ENCODE measurements at places on chromosomes 1 and 21.
A peak's percentile ranks its signal among the peaks of the same experiment; 100 is the strongest.

DNA sequence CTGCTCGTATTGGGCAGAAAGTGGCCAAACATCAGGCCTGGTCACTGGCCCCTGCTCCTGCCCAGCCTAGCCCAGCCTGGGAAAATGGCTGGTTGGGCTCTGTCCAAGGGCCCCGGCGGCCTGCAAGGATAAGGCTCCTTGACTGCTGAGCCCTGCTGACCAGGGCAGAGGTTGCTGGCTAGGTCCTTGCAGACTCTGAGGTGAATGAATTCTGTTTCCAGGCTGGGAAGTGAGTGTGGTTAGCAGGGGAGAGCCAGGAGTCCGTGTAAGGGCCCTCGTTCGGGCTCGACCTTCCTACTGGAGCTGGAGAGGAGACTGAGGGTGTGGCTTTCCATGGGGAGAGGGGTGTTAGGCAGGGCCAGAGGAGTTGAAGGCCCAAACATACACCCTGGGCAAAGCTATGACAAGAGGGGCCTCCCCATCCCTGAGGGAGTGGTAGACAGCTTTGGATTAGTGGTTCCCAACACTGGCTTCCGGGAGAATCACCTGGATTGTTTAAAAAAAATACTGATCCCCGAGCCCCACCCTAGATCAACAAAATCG is 20.6 kb downstream of the CSF1 start:
- peak; percentile 52 for DNase-seq

DNA sequence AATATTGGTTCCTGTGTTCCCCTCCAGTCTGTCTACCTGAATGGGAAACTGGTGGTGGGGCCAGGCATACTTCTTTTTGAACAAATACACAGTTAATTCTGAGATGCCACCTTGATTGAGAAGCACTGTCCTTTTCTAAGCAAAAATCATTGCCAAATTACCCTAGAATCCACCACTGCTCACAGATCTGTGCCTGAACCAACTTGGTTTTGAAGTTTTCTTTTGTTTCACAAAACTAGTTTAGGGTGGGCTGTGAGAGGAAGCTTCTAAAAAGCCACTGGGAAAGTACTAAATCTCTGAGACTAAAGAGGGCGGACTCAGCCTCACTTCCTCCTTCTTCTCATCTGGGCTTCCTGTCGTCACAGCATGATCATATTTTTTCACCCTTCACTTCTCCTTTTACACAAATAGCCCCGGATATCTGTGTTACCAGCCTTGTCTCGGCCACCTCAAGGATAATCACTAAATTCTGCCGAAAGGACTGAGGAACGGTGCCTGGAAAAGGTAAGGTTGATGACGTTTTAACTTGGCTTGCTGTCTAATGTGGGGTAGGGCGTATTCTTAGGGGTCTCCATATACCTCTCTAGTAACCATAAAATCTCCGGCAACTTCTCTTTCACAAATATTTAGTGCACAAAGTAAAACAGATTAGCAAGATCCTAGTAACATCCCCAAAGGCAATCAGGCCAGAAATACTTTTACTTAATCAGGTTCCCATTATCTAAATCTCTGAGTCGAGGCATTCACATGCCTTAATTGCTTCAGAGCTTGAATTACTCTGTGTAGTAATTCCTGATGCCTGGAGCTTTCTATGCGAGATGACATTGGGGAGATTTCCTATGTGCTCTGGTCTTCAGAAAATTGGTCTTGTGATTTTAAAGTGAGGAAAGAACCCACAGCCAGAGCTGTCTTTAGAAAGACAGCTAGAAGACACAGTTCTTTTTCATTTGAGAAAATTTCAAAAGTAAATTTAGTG is at the start of gene CD53:
CD53 (plus strand) TSS at position 404 of the 976 bp plus-strand sequence. CDS start 18,261 bp downstream, outside the sequence.
- no peak for DNase-seq

GRCh38 chr1:243731301-243731891 is 118.6 kb downstream of the AKT3 start:
- DNase-seq: no peak

DNA sequence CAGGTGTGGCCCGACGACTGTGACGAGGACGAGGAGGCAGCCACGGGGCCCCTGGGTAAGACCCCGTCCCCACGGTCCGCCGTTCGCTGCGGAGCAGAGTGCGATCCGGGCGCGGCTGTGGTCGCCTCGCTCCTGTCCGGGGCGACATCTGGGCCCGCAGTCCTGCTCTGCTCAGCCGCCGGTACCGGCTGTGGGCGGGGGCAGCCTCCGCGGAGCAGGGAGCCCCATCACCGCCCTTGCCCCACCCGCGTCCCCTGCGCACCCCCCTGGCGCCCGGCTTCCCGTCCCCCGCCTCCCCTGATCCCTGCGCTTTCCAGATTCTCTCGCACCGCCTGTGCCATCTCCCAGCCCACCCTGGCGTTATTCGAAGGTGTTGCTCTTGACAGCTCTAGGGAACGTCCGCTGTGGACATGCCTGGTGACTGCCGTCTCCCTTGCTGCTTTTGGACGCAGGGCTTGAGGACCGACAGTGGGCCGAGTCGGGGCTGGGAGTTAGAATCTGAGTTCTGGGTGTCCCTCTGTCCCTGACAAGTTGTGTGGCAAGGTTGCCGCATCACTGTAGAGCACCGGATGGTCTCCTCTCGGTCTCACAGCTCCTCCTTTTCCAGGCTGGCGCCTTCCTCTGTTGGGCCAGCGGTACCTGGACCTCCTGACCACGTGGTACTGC is 596 bp downstream of the TOR3A start:
- no peak for DNase-seq

DNA sequence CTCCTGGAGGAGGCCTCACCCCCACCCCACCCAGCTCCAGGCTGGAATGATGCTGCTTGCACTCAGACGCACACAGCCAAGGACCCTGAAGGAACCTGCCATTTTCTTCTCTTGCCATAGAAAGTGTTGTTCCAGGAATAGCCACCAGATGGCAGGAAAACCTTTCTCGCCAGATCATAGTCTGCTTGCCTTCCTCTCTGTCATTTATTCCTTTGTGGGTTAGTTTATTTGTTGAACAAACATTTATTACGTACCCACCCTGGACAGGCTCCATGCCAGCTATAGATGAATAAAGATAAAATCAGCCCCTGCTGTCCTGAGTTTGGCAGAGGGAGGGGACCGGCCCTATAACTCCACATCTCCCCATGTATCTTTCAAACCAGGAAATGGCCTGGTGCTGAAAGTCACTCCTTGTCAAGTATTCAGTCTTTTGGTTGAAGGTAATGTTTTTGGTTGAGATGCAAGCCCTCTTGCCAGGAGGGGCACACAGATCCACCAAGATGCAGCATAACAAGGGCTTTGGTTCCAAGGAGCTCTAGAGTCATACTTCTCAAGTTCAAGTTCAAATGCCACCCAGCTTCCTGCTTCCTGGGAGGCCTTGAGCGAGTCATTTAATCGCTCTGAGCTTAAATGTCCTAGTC is 7.0 kb upstream of the KCNC4 start:
- peak; percentile 48 for DNase-seq

DNA sequence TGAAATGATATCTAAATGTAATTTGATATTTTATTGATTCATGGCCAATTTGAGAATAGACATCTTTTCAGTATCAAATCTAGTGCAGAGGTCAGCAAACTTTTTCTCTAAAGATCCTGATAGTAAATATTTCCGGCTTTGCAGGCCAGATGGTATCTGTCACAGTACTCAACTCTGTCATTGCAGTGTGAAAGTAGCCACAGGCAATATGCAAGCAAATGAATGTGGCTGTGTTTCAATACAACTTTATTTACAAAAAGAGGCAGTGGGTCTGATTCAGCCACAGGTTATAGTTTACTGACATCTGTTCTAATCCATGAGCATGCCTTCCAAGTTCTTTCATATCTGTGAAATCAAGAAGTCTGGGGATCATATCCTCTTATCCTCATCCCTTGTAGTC is 221.2 kb downstream of the PRDM2 start:
- DNase-seq: no peak

GRCh38 chr1:235160383-235160956 is 580 bp downstream of the RBM34 start:
- peak; percentile 34 for DNase-seq

DNA sequence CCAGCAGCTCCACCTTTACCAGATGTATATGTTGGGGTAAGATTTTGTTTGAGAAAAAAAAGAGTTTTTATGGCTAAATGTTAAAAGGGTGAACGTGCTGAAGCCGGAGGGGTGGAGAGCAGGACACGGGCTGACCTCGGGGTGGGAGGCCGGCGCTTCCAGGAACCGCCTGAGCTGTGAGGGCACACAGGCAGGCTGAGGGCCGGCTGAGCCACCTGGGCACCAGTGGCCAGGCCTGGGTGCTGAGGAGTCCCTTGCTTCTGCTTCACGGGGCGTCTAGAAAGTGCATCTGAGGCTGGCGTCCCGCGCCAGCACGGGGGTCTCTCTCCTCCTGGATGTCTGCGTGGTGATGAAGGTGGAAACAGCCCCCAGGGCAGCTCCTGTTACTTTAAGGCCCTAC is 33.6 kb upstream of the ADARB1 start:
- DNase-seq: no peak

DNA sequence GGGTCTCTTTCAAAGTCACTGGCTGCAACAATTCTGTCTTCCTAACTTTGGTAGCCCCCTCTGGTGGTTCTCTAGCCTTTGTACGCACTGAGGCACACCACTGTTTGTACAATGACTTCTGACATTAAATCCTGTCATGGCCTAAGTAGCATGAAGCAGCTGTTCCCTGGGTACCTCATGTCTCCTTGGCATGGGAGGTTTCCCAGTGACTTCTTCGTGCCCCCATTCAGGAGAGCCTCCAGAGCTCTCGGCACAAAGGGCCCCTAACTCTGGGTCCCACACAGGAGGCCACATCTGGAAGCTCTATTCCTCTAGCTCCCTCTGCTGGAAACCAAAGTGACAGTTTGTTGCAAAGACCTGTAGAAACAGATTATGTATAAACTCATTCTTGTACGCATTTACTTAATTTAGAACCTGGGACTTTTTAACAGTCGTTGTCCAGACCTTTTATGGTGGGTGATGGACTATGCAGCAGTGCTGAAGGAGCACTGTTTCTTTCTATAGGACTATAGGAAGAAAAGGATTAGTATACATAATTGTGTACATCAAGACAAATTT is 13.4 kb downstream of the SWT1 start:
- peak; percentile 33 for DNase-seq

- DNase-seq: no peak
Measured at GRCh38 chr1:22553991-22554522, 9.2 kb upstream of the EPHA8 start.

GRCh38 chr1:207820568-207821463 is 69.0 kb downstream of the CD46 start:
- DNase-seq: no peak

GRCh38 chr1:55338448-55338820 is 123.3 kb upstream of the USP24 start:
- DNase-seq: no peak

- DNase-seq: no peak
Measured at GRCh38 chr1:98817821-98818220, 156.3 kb downstream of the SNX7 start.

GRCh38 chr1:33387625-33388024 is 43.3 kb downstream of the PHC2 start:
- DNase-seq: no peak

GRCh38 chr1:186194107-186194756 is 180.8 kb downstream of the TPR start:
- DNase-seq: no peak

- no peak for DNase-seq
Measured at GRCh38 chr1:46449223-46450159, 40.1 kb upstream of the DMBX1 start.

- DNase-seq: peak; percentile 41
Measured at GRCh38 chr1:27525296-27526272, 35.6 kb upstream of the WASF2 start.

DNA sequence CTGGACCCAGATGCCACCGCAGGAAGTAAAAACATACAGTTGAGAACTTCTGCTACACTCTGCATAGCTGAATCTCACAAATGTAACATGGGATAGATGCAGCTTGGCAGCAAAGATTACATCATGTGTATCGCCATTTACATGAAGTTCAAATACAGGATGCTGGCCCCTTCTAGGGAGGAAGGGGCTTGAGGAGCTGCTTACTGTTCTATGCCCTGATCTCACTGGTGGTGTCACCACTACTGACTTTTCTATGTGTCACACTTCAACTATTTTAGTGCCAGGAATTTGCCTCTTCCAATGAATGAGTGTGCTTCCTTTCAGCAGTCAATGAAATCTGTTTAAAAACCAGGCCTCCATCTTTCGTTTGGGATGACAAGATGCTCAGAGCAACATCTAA is 31.1 kb downstream of the MRAP start:
- DNase-seq: peak; percentile 22

- DNase-seq: peak; percentile 72
Measured at GRCh38 chr1:58885998-58886397, 102.2 kb upstream of the JUN start.

DNA sequence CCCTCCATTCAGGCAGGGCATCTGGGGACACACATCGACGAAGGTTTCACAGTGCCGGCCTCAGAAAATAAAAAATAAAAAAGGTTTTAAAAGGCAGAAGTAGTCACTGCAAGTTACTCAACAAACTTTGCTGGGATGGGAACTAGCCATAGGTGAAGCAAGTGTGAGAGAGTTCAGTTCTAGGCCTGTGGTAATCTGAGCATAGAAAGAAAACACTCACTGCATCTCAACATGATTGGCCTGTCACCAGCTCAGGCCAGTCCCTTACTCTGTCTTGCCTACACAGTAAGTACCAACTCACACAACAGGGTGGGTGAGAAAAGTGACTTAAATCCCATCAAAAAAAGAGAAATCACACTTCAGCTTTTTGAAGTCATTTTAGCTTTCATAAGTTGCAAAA is 30.2 kb upstream of the ADAM30 start:
- DNase-seq: no peak

DNA sequence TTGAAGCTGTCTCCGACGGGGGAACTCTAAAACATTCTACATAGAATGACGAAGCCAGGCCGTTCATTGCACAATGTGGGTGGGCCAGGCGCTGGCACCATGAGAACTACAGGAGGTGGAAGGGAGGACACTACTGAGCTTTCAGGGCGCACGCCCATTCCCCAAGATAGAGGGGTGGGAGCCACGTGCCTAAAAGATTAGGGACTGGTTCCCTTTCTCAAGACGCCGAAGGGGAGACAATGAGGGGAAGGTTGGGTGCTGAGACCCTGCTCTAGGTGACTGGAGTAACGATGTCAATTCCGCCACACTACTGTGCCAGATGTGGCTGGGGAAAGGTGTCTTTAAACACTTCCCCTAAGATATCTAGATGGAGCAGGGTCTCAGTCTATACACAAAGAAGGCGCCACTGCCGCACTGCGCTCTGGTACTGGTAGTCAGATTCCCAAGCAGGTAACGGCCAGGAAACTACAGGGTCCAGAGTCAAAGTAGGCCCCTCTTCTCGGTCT is 782 bp downstream of the CSDE1 start:
- DNase-seq: peak; percentile 25

- no peak for DNase-seq
Measured at GRCh38 chr21:35737449-35737848, 322.9 kb downstream of the SETD4 start.

DNA sequence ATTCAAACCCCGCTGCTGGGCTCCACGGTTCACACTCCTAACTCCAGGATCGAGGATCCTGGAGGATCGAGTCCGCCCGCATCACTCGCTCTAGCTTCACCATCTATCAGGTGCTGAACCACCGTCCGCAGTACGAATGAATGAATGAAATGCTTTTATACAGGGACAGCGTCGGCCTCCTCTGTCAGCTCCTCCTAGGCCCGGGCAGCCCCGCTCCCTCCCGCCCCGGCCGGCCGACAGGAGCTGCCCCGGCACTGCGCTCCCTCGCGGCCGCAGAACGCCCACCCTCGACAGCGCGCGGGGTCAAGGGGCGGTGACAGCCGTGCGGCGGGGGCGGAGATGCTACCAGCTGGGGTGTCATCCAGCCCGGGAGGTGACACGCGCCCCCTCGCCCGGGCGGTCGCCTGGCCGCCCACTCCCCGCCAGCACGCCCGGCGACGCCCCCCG is 520 bp downstream of the ZBTB17 start:
- no peak for DNase-seq

All from stromal cell of bone marrow (primary cell).